ENCODE measurements at places on chromosomes 5 and 9.

GRCh38 chr5:36055984-36056383 lies 10.7 kb downstream of the UGT3A2 start:
- H3K4me1 ChIP-seq, result no peaks in the 10 kb centered on the region
- no peak overlapping the region for H3K4me3 ChIP-seq
- no peak for DNase-seq

DNA sequence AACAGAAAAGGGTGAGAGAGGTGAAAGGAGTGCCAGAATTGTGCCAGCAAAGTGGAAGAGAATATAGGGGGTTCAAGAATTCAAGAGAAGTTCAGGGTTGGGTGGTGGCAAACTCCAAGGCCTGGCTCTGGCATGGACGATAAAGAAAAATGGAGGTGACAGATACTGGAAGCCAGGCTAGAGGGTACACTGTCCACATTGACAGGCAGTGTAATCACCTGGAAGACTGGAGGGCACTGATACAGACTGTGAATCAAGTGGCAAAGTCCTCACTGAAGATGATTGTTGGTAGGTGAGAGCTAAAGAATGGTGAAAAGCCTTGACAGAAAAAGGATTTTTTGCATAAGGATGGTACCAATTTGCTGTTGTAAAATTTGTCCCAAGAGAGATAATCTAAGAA lies 7.1 kb downstream of the SAR1B start:
- H3K36me3 ChIP-seq, result peaks cover 10% of the 10 kb centered on the region
- H3K4me1 ChIP-seq, result no peaks in the 10 kb centered on the region
- H3K27me3 ChIP-seq, result no peaks in the 10 kb centered on the region
- no peak overlapping the region for H3K4me3 ChIP-seq
- H3K27ac ChIP-seq, result no peak overlapping the region

DNA sequence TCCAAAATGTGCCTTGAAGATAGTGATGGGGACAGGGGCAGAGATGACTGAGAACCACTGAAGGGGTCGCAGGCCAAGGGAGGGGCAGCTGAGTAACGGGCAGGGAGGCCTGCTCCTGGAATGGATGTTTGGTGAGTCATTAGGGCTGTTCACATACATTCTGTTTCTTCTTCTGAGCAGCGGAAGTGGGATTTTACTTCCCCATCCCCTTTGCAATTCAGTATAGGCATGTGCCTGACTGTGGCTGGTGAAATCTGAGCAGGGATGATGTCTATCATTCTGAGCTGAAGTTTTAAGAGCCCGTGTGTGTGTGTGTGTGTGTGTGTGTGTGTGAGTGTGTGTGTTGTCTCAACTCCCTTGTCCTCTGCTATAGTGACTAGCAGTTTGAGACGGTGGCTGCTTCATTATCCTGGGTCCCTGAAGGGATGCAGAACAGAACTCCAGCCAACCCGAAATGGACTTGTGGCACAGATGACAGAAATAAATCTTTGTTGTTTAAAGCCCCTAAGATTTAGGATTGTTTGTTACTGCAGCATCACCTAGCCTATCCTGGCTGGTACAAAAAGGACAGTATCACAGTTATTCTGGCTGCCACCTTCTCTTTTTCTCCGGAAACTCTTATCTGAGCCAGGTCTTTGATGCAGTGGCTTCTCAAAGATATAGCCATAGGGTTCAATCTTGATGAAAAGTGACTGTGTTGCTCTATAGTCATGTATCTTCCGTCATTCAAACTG lies 29.2 kb upstream of the TGFBI start:
- H3K27ac ChIP-seq, result peak overlapping the region; percentile 97
- H3K27me3 ChIP-seq, result no peaks in the 10 kb centered on the region
- H3K4me3 ChIP-seq, result no peak overlapping the region
- peak; percentile 96 for DNase-seq
- peaks cover 52% of the 10 kb centered on the region for H3K4me1 ChIP-seq

DNA sequence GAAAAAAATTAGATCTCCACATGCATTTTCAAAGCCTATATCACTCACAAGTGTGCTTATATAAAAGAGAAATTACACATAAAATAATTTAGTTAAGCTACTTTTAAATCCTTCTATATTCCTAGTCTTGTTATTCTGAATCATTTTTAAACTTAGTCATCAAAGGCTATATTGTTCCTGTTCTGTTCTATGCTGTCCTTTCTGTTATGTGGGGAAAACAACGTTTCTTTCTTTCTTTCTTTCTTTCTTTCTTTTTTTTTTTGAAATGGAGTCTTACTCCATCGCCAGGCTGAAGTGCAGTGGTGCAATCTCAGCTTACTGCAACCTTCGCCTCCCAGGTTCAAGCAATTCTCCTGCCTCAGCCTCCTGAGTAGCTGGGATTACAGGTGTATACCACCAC lies 389.2 kb upstream of the FTMT start:
- H3K4me3 ChIP-seq, result no peak overlapping the region
- H3K36me3 ChIP-seq, result no peaks in the 10 kb centered on the region
- H3K27me3 ChIP-seq, result no peaks in the 10 kb centered on the region
- no peaks in the 10 kb centered on the region for H3K4me1 ChIP-seq

GRCh38 chr9:114551750-114552685 lies 35.6 kb upstream of the ATP6V1G1 start:
- H3K4me3 ChIP-seq, result no peak overlapping the region
- DNase-seq, result peak; percentile 99
- peak overlapping the region; percentile 95 for H3K27ac ChIP-seq

DNA sequence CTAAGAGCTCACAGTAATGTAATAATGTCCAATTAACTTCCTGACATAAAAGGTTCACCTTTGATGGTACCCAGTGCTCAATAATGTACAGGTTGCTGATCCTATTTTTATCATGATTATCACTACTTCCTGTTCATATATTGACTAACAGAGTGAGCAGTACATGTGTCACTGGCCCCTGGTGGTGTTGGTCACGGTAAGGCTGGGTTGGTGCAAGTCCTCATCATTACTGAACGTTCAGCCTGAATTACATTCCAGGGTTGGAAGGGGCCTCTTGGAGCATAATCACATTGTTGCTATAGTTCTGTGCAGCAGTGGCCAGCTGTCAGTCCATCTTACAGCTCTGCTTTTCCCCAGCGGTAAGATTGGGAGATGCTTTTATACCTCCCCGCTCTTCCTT lies 24.2 kb upstream of the CKMT2 start:
- H3K36me3 ChIP-seq, result no peaks in the 10 kb centered on the region
- no peak overlapping the region for H3K27ac ChIP-seq
- no peak overlapping the region for H3K4me3 ChIP-seq
- no peaks in the 10 kb centered on the region for H3K27me3 ChIP-seq

GRCh38 chr9:96048104-96048955 lies 172.8 kb downstream of the ERCC6L2 start:
- H3K27me3 ChIP-seq, result peaks cover 22% of the 10 kb centered on the region
- no peaks in the 10 kb centered on the region for H3K36me3 ChIP-seq
- no peak overlapping the region for H3K27ac ChIP-seq
- peaks cover 3% of the 10 kb centered on the region for H3K4me1 ChIP-seq
- H3K4me3 ChIP-seq, result no peak overlapping the region
- no peak for DNase-seq

GRCh38 chr5:120690621-120691407 lies 226.7 kb downstream of the PRR16 start:
- H3K36me3 ChIP-seq, result no peaks in the 10 kb centered on the region
- H3K4me3 ChIP-seq, result no peak overlapping the region
- no peak overlapping the region for H3K27ac ChIP-seq
- no peaks in the 10 kb centered on the region for H3K4me1 ChIP-seq

GRCh38 chr5:127256886-127257597 lies 33.6 kb upstream of the MEGF10 start:
- no peaks in the 10 kb centered on the region for H3K4me1 ChIP-seq
- H3K27me3 ChIP-seq, result no peaks in the 10 kb centered on the region
- DNase-seq, result no peak

Data from astrocyte (in vitro differentiated cells and primary cell).